ENCODE measurements at places on chromosomes 1 and 21. TPM values are rescaled to one million over a fixed set of nuclear protein-coding genes. Genes with fewer than 3 reads are reported as not detected.

Gene GOLT1A
- not detected for total RNA-seq

Gene GPR25
- not detected for total RNA-seq

Gene FAM78B
- not detected for total RNA-seq

DNA sequence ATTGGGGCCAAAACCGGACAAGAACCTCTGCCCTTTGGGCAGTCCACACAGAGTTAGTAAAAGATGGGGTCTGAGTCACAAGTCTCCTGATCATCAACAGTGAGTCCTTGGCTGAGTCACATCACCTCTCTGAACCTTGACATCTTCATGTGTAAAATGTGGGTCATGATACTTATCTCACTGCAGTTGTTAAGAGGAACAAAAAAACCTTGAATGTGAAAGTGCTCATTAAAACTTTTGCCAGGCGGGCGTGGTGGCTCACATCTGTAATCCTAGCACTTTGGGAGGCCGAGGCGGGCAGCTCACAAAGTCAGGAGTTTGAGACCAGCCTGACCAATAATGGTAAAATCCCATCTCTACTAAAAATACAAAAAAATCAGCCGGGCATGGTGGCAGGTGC is 15.7 kb downstream of the S100A16 start:
- DNase-seq = peak; percentile 77

DNA sequence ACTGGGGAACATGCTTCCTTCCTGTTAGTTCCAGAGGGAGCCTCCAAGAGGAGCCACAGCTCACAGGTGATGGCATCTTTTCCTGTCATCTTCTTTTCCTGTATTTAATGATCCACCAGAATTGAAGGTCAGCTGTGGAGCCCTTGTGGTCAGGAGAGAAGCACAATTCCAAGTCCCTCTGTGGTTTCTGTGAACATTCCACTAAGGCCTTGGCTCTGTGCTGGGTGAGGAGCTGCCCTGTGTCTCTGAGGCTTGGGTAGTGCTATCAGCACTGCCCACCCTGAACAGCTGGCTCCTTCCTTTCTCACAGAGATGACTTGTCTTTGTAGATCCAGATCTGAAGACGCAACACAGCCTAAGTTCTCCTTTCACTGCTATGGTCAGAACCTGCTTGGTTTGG is 141.9 kb upstream of the MAP1LC3C start:
- no peak for DNase-seq

DNA sequence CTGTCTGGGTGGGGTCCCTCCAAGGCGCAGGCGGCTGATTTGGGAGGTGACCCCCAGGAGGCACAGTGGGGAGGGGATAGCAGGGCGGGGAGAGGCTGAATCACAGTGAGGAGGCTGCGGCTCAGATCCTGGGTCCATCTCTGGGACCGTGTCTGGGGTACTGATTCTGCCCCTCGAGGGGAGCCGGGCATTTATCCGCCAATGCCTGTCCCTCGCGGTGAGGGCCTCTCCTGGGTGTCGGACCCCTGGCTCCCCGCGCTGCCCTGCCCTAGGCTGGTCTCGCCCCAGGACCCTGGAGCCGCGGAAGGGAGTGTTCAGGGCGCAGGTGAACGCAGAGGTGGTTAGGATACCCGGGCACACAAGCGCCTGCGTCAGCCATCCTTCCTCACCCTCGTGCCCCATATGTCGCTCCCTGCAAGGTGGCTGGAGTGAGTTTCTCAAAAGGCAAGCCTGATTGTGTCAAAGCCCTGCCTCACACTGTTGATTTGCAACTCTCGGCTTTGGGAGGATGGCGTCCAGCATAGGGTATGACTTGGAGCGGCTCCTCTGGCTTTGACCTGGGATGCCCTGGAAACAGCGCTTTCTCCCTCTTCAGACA is 530.9 kb downstream of the PTPRU start:
- DNase-seq = no peak
